Karpas-422 (cell line): ENCODE measurements at places on chromosomes 7 and 10. TPM values are rescaled to one million over a fixed set of nuclear protein-coding genes. Genes with fewer than 3 reads are reported as not detected.

Gene HPS1
- 35.6 and 43.4 TPM in 2 replicates for total RNA-seq

- DNase-seq = no peak
- H3K27me3 ChIP-seq = no peaks in the 10 kb centered on the region
- H3K4me3 ChIP-seq = no peak overlapping the region
- H3K36me3 ChIP-seq = no peaks in the 10 kb centered on the region
- peaks cover 10% of the 10 kb centered on the region for H3K4me1 ChIP-seq
Observed at GRCh38 chr10:4453950-4454349, 372.1 kb upstream of the AKR1E2 start.

Gene PTF1A
- total RNA-seq = not detected in 2 replicates

- no peaks in the 10 kb centered on the region for H3K27me3 ChIP-seq
- DNase-seq = peak; percentile 81
- H3K27ac ChIP-seq = no peak overlapping the region
- H3K36me3 ChIP-seq = no peaks in the 10 kb centered on the region
- no peaks in the 10 kb centered on the region for H3K4me1 ChIP-seq
Observed at GRCh38 chr7:120554960-120555571, 282.1 kb downstream of the KCND2 start.

DNA sequence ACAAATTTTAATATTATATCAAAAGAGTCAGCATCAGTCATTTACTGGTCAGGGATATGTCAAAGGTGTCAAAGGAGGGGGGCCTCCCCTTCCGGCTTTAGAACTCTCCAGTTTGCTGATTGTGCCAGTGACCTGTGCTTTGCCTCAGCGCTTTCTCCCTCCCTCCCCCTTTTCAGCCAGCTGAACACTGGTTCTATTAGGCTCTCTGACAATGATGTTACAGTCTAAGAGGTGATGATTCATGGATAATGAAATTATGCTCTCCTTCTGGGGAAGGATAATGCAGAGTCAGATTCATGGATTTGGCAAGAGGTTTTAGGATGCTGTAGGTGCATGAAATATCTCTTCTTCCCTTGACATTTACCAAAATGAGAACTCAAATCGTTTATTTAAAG lies 6.1 kb downstream of the LRRTM3 start:
- H3K4me1 ChIP-seq = peaks cover 4% of the 10 kb centered on the region; the same call in 1 of the 2 replicates
- no peaks in the 10 kb centered on the region for H3K36me3 ChIP-seq
- no peak overlapping the region for H3K4me3 ChIP-seq

GRCh38 chr10:63710703-63711102 lies 189.5 kb downstream of the REEP3 start:
- no peak for DNase-seq
- H3K4me1 ChIP-seq = peaks cover 19% of the 10 kb centered on the region
- no peaks in the 10 kb centered on the region for H3K27me3 ChIP-seq
- H3K36me3 ChIP-seq = no peaks in the 10 kb centered on the region

Gene SNX10
- total RNA-seq = 4.9 and 24.2 TPM in 2 replicates

DNA sequence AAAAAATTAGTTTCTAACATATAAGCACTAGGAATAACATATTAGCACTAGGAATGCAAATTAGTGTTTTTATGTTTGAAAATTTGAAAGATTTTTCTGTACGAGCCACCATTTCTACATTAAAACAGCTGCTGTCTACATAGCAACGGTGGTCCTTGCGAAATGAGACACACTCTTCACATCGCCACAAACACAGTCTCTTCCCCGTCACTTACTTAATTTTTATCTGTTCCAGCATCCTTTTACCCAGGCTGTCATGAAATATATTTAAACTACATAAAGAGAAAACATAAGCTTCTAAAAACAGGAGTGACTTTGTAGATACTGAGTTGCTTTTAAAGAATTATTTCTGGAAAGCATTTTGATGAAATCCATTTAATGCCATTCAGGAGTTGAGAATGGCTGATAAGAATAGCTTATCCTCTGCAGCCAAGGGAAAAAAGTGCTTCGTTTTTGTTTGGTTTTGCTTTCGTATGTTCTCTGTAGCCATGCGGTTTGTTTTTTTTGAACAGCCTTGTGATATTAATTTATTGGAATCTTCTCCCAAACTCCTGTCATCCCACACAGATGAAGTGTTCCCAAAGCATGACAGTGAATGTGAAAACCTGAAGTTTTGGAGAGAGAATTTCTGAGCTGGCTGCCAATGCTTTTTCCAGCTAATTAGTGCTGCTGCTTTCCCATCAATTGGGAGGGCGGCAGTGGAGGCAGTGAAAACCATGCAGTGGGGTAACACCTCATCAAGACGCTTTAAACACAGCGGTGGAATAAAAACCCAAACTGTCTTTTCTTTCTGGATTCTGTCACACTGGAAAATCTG lies 603.7 kb upstream of the ADARB2 start:
- no peaks in the 10 kb centered on the region for H3K4me1 ChIP-seq
- DNase-seq = no peak
- H3K36me3 ChIP-seq = no peaks in the 10 kb centered on the region
- H3K27me3 ChIP-seq = no peaks in the 10 kb centered on the region
- H3K27ac ChIP-seq = no peak overlapping the region

- no peaks in the 10 kb centered on the region for H3K36me3 ChIP-seq
- no peaks in the 10 kb centered on the region for H3K27me3 ChIP-seq
- no peak overlapping the region for H3K27ac ChIP-seq
- no peaks in the 10 kb centered on the region for H3K4me1 ChIP-seq
Observed at GRCh38 chr10:16910793-16911164, 93.6 kb upstream of the RSU1 start.

Gene KCNH2
- total RNA-seq = 0.11 and 0.22 TPM in 2 replicates

- H3K36me3 ChIP-seq = no peaks in the 10 kb centered on the region
- DNase-seq = peak; percentile 62
- H3K27me3 ChIP-seq = no peaks in the 10 kb centered on the region
- H3K4me3 ChIP-seq = no peak overlapping the region
Observed at GRCh38 chr10:112456533-112456932, 9.5 kb downstream of the VTI1A start.
